HFF-Myc (cell line): ENCODE measurements at places on chromosomes 6 and 20.
A peak's percentile ranks its signal among the peaks of the same experiment; 100 is the strongest.

DNA sequence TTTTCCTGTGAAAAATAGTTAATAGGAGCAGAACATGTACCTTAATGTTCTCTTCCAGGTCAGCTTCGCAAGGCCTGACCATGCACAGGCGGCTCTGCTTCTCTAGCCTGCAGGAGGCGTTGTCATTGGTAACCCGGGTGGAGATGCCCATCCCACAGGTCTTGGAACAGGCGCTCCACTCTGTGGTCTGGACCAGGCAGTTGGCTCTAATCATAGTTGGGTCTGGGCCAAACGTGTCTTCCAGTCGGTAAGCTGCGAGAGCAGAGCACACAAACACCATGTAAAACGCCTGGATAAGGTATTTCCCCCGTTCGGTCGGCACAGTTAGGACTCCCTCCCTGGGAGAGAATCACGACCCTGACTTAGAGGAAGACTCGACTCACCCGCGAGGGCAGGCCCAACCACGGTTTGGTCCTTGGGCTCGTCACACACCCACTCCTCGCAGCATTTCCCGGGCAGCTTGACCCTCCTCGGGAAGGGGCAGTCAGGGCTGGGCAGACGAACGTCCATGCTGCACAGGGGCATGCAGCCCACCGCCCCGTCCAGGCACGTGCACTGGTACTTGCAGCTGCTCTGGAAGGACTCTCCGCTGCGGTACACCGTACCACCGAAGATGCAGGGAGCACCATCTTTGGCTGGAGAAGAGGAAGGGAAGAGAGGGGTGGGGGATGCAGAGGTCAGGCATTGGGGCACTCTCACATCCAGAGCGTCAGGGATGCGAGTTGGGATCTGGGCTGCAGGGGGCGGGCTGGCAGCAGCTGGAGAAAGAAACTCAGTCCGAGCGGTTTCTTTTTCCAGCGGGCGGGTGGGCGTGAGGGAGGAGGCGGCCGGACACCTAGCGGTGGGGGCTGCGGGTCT lies 1.0 kb downstream of the CCN2 start:
- DNase-seq: peak; percentile 81

DNA sequence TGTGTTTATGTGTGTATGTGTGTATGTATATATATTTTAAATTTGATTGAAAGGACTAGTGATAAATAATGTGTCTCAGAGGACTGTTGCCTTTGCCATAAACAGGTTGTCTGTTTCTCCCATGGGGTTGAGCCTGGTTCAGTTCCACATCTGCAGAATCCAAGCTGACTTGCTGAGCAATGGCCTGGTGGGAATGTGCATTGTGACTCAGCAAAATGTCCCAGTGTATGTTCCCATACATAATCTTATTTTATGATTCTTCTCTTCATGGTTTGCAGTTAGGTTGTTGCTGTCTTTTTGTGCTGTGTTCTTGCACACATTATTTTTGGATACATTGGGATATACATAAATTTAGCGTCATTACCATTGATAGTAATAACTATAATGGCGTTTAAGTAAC lies 115.6 kb upstream of the SLC24A3 start:
- no peak for DNase-seq

GRCh38 chr6:52330470-52330869 lies 31.5 kb upstream of the PAQR8 start:
- DNase-seq: no peak

- DNase-seq: no peak
Observed at GRCh38 chr20:51121272-51121671, 98.4 kb upstream of the KCNG1 start.

GRCh38 chr6:792662-793061 lies 99.7 kb upstream of the EXOC2 start:
- DNase-seq: no peak

GRCh38 chr20:41627611-41628244 lies 9.6 kb upstream of the CHD6 start:
- no peak for DNase-seq

GRCh38 chr6:69957985-69958559 lies 91.7 kb downstream of the COL19A1 start:
- DNase-seq: no peak

- no peak for DNase-seq
Observed at GRCh38 chr6:45599053-45599452, 221.3 kb upstream of the SUPT3H start.

- no peak for DNase-seq
Observed at GRCh38 chr20:16069389-16070010, 503.7 kb downstream of the KIF16B start.

GRCh38 chr6:135568379-135568778 lies 70.8 kb upstream of the AHI1 start:
- peak; percentile 1 for DNase-seq

GRCh38 chr20:7695635-7696034 lies 244.6 kb downstream of the HAO1 start:
- DNase-seq: no peak

- DNase-seq: no peak
Observed at GRCh38 chr6:55708711-55709110, 129.7 kb upstream of the HMGCLL1 start.

GRCh38 chr6:51569594-51569993 lies 517.8 kb downstream of the PKHD1 start:
- no peak for DNase-seq

- no peak for DNase-seq
Observed at GRCh38 chr6:101453221-101453620, 59.7 kb downstream of the GRIK2 start.

DNA sequence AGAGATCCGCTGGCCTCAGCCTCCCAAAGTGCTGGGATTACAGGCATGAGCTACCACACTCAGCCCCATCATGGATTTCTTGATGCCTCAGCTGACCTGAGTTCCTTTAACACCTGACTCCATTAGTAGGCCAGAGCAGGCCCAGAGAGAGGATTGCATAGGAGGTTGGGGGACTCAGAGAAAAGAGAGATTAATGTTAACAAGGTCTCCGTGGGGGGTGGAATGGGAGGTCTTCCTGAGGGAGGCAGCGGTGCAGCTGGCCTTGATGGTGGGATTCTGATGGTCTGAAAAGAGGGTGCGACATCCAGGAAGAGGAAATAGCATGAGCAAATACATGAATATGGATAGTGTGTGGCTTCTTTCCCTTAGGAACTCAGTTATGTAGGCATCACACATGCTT lies 9.9 kb downstream of the SGK2 start:
- no peak for DNase-seq

DNA sequence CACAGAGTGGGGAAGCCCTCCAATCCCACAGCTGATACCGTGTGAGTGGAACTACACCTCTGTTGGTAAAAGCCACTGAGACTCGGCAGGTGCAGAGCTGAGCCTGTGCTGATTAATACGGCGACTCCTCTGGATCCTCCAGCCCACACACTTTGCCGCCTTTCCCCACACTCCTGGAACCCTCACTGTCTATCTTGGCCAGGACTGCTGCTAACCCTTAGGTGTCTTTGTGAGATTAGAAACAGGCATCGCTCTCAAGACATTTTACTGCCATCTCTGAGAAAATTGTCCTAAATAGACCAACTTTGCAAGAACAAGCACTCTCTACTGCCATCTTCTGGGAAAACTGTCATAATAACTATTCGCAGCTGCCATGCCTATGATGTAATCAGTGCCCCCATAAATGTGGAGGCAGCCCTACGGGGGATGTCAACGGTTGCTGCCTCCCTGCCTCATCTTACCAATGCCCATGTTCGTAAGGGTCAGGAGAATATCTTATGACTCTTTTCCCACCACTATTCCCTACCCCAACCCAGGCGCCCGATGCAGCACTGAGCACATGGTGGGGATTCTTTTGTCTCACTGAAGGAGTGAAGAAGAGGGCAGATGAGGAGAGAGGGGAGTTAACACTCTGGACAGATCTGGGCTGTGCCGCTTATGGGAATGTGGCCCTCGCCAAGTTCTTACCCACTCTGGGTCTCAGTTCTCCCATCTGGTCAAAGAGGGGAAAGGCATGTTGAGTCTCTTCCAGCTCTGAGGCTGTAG lies 26.1 kb upstream of the KCNB1 start:
- DNase-seq: peak; percentile 21

GRCh38 chr20:55094353-55094861 lies 619.0 kb downstream of the DOK5 start:
- no peak for DNase-seq

DNA sequence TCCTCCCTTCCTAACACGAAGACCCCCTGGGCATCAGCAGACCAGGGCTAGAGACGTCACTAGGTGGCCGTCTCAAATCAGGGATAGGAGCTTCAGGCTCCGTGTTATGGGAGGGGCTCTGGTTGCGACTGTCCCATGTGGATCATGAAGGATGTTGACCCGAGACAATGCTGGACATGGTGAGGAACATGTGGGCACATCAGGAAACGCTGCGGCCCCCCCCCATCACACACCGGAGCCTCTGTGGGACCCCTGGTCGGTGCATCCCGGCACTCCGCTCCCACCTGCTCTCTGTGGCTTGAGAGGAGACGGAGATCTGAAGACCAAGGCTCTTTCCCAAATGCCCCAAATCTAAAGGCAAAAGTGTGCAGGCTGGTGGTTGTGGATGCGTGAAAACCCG lies 54.2 kb downstream of the DACT2 start:
- DNase-seq: no peak

GRCh38 chr20:1907586-1907985 lies 12.4 kb downstream of the SIRPA start:
- no peak for DNase-seq

- DNase-seq: peak; percentile 75
Observed at GRCh38 chr6:106085984-106086813, at the start of gene PRDM1. TSS of gene PRDM1 (plus strand) at chr6:106086336. CDS start at chr6:106086554, 218 bp downstream.

GRCh38 chr20:37202267-37202943 lies 23.1 kb upstream of the MROH8 start:
- DNase-seq: peak; percentile 85

DNA sequence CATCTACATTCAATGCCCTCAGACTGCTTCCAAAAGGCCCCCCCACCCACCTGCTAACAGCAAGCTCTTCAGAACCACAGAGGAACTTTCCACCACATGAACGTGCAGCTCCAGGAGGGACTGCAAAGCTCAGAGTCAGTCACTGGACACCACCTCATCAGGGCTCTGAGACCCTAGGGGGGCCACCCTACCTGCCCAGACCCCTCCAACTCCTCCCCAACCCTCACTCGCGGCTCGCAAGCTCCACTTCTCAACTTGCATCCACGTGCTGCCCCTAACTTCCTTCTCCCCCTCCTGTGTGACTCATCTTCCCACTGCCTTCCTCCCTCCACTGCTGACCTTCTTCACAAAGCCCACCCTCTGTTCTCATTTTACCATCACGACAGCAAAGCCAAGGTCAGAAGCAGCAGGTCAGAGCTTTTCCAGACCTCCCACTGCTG lies 6.5 kb downstream of the MBOAT1 start:
- DNase-seq: no peak

GRCh38 chr6:75818098-75818855 lies 69.2 kb downstream of the MYO6 start:
- DNase-seq: no peak

DNA sequence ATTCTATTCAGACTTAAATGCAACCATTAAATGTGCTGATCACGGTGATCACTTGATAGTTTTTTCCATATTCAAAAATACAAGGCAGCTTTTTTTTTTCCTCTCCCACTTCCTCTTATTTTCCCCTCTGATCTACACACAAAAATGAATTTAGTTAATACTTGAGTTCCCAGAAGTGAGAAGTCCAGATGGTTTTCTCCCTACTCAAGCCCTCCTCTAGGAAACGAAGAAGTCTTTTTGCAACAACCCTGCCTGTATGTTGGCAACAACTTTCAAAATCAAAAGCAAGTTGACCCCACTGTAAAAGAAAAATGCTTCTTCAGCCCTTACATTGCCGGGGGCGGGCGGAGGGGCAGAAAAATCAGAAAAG lies 24.3 kb downstream of the ARHGAP18 start:
- DNase-seq: no peak

GRCh38 chr6:158908606-158909005 lies 89.4 kb upstream of the EZR start:
- no peak for DNase-seq

DNA sequence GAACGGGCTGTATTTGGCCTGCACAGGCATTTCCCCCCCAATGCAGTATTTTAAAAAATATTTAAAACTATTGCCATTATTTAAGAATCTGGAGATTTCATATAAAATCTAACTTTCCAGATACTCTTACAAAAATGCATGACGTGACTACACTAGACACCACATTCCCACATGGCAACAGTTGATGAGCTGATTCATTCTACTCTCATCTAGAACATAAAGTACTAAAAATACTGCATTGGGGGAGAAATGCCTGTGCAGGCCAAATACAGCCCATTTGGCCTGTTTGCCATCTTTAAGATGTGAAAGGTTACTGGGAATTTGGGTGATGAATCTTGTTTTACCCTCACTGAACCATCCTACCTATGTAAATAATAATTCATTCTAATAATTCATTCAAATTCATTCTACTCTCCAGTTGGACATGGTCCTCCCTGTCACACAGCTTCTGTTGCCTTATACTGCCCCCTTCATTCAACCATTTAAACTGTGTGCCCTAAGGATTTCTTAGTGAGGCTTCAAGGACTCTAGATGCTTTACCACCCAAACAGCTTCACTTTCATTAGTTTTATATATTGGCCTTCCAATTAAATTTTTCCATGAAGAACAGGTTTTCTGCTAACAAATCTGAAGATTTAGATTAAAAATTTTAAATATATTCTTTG lies 6.9 kb upstream of the ZSCAN16 start:
- no peak for DNase-seq

GRCh38 chr6:14713008-14713960 lies 532.6 kb upstream of the JARID2 start:
- no peak for DNase-seq

DNA sequence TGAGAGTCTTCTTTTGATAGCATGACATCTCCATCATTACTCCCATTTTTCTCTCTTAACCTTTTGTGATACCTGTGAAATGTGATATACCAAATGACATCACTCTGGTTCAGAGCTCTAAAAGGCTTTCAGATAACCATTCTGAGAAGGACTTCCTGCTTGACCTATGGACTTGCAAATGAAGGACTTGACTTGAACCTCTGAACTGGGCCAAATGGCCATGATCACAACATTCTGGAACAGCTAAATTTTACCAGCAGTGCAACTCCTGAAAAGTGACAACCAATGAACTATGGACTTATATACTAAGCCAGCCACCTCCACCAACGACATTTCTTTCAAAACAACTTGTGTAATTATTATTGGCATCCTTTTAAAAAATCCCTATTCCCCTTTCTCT lies 1085.8 kb upstream of the CITED2 start:
- DNase-seq: no peak
